T-cell (primary cell): ENCODE measurements at places on chromosomes 13 and 19.

- DNase-seq, result no peak
Measured at GRCh38 chr13:113927661-113928581, 46.0 kb downstream of the C13orf46 start.

GRCh38 chr13:50955241-50955640, 45.6 kb downstream of the RNASEH2B start:
- DNase-seq, result no peak

GRCh38 chr13:34546344-34547250, 395.5 kb upstream of the NBEA start:
- no peak for DNase-seq

GRCh38 chr13:98371516-98372023, 194.5 kb upstream of the RNF113B start:
- DNase-seq, result no peak
